ENCODE measurements at places on chromosomes 6 and 20.
A peak's percentile ranks its signal among the peaks of the same experiment; 100 is the strongest.

GRCh38 chr20:23099791-23100719 is 13.9 kb upstream of the CD93 start:
- no peak for DNase-seq

DNA sequence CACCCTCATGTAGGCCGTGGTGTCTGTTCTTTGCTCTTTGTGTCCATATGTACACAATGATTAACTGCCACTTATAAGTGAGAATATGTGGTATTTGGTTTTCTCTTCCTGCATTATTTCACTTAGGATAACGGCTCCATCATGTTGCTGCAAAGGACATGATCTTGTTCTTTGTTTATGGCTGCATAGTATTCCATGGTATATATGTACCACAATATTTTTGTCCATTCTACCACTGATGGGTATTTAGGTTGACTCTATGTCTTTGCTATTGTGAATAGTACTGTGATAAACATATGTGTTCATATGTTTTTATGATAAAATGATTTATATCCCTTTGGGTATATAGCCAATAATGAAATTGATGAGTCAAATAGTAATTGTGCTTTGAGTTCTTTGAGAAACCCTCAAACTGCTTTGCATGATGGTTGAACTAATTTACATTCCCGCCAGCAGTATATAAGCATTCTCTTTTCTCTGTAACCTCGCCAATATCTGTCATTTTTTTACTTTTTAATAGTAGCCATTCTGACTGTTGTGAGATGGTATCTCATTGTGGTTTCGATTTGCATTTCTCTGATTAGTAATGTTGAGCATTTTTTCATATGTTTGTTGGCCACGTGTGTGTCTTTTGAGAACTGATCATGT is 174.4 kb upstream of the NT5E start:
- no peak for DNase-seq

DNA sequence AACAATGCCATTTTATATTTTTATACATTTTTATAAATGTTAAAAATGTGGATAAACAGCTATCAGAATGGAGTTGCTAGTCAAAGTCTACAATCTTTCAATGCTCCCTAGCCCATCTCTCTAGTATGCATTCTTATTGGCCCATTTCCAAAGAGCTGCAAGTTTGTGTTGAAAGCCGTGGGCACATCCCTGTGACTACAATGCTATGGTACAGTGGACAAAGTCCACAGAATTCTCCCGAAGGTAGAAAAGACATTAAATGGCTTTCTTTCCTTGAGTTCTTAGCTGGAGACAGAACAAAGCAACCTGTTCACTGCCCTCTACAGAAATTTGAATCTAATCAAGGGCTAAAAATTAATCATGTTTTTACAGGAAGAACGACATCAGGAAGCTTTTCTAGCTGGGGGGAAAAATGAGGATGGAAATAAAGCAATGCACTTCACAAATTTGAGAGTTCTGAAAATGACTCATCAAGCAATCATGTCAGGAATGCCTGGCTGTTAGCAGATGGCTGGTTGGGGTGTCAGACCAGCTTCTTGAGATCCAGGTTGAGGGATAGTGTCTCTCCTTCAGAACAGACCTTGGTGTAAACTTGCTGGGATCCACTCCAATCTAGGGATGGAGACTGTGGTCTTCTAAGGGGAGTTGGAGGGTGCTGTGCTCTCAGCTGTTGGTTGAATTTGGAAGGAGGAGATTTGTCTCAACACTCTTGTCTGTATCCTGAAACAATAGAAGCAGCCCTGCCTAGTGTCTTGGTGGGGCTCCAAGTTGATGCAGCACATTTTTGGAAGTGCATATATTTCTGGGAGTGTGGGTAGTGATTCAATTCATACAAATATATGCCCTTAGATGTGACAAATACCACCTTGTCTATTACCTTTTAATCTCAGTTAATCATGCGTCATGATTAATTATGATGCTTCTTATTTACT is 143.4 kb upstream of the PHACTR1 start:
- no peak for DNase-seq

DNA sequence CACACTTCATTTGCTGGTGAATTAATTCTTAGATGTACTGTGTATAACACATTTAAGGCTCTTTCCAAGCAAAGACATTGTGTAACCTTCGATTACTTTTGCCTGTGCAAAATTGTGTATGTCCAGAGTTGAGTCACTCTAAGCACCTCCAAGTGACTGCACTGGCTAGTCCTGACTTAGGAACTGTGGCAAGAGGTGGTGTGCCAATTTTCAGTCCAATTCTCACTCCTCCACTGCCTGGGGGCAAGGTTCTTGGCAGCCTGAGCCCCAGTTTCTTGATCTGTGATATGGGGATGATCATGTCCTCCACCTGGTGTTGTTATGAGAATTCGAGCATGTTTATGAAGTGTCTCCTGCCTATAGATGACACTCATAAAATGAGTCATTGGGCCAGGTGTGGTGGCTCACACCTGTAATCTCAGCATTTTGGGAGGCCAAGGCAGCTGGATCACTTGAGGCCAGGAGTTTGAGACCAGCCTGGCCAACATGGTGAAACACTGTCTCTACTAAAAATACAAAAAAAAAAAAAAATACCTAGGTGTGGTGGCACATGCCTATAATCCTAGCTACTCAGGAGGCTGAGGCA is 105.3 kb upstream of the CDYL start:
- DNase-seq, result no peak

GRCh38 chr20:49669601-49670189 is 44.0 kb downstream of the B4GALT5 start:
- no peak for DNase-seq

DNA sequence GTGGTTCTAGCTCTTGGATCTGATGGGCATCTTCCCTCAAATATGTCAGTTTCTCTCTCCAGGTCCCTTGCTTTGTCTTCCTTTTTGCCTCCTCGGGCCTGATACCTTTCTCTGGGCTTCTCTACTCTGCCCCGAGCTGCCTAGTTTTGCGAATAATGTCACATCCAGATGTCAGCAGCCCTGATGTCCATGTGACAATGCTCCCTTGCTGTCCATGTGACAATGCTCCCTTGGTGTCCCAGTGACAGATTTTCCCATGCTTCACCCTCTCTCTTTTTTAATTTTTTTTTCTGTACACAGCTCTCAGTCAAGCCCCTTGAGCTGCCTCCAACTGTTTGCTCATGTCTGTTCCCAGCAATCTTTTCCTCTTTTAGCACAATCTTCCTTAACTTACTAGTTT is 6.4 kb downstream of the TRAF3IP2 start:
- DNase-seq, result no peak

GRCh38 chr6:4822476-4822875 is 46.3 kb downstream of the CDYL start:
- DNase-seq, result no peak

GRCh38 chr20:37192137-37192854 is 12.9 kb upstream of the MROH8 start:
- DNase-seq, result peak; percentile 43

DNA sequence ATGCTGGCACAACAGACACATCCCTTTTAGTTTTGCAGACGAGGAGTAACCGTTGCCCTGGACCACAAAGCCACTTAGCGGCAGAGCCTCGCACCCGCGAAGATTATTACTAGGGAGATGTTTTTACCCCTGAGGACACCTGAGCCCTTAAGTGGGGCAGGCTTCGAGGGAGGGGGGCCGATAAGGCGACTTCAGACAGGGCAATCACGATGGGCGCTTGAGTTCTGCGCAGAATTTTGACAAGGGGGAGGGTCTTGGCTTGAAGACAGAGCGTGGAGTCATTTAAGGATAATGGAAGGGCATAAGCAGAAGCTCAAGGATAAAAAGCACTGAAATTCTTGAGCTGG is 650 bp upstream of the TTK start:
- peak; percentile 2 for DNase-seq

GRCh38 chr20:45378191-45378590 is at the start of gene TP53TG5:
Gene TP53TG5 (minus strand): TSS chr20:45378325. CDS start chr20:45378236, 89 bp downstream.
- no peak for DNase-seq

GRCh38 chr6:55886185-55886836 is 10.9 kb upstream of the BMP5 start:
- DNase-seq, result no peak

- DNase-seq, result no peak
Measured at GRCh38 chr6:169701311-169701953, 397 bp downstream of the WDR27 start.

- no peak for DNase-seq
Measured at GRCh38 chr6:169520104-169520503, 181.7 kb downstream of the WDR27 start.

DNA sequence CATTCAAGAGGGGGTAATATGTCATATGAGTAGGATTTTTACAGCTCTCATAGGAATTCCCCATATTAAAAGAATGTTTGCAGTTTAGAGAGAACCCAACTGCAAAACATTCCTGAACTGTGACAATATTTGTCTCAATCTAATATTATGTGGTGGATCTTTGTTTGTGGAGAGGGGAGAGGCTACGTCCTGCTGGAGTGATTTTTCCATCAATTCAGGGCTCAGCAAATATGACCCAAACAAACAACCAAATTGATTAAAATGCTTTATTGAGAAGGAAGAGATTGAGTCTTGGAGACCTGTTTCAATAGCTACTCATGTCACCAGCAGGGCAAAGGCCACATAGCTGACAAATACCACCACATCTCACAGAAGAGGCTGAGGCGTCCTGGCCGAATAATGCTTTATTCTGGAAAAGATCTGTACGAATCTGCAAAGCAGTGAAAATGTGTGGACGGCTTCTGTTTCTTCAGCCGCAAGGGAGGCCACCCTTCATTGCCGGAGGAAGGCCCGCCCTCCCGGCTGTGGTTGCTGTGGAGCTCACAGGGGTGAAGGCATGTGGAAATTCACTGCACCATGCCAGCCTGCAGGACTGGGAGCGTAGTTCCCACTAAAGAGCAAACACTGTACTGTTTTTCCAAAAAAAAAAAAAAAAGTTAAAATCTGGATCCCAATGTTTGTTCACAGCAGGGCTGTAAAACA is 89.7 kb upstream of the QKI start:
- no peak for DNase-seq

- DNase-seq, result no peak
Measured at GRCh38 chr6:84618836-84619235, 145.6 kb downstream of the TBX18 start.

GRCh38 chr20:45828589-45828988 is 1.5 kb upstream of the TNNC2 start:
- DNase-seq, result no peak

GRCh38 chr20:59165891-59166709 is 2.5 kb downstream of the ZNF831 start:
- DNase-seq, result no peak

GRCh38 chr6:89011436-89011835 is 48.0 kb upstream of the RNGTT start:
- no peak for DNase-seq

- DNase-seq, result no peak
Measured at GRCh38 chr6:107991772-107992550, 34.0 kb upstream of the SEC63 start.

DNA sequence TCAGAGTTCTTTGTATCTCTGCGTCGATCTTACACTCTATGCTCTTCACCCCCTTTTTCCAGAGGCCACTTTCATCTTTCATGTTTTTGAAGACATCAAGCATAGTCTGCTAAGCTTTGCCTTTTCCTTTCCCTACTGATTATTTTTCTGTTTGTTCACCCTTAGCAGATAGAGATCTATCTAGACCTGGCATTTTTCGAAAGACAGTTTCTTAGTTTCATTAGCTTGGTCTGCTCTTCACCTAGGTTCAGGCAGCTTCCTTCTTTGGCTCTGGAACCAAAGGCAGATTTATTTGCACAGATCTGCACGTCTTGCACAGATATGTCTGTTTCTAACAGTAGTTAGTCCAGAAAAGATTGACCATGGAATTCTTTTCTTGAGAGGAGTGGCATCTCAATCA is 122.7 kb upstream of the HS3ST5 start:
- no peak for DNase-seq

DNA sequence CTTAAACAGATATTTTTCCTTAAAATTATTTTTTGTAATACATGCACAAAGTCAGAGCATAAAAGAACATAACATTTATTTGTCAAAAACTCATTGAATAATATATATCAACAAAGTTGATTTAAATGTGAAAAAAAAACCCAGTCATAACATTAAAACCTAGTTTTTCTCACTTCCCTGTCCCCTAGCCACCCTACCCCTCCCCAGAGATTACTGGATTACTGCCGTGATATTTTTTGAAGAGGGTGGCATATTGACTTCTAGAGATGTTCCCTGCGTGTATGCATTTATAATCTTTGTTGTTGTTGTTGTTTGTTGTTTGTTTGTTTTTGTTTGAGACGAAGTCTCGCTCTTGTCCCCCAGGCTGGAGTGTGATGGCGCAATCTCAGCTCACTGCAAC is 52.4 kb upstream of the ARMC2 start:
- no peak for DNase-seq

- DNase-seq, result no peak
Measured at GRCh38 chr6:12408752-12409151, 118.6 kb downstream of the EDN1 start.
